Spinal cord (tissue), 10 donors: ENCODE measurements at places on chromosomes 5 and 9. TPM values are rescaled to one million over a fixed set of nuclear protein-coding genes. Genes with fewer than 3 reads are reported as not detected.

FST gene
- total RNA-seq, result 3.7 TPM

DNA sequence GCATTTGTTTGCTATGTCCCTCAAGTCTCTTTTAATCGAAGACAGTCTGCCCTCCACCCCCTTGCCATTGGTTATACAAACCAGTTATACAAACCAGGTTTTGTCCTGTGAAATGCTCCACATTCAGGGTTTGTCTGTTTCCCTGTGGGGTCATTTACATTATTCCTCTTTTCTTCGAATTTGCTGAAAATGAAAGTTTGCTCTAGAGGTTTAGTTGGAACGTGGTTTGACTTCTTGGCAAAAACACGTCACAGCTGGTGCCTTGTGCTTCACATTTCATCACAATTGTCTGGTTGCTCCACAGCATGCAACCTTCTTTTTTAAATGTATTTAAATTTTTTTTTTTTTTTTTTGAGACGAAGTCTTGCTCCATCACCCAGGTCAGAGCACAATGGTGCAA, 4.2 kb upstream of the HAVCR2 start:
- no peak overlapping the region for H3K27ac ChIP-seq
- H3K27me3 ChIP-seq, result no peaks in the 10 kb centered on the region
- no peak overlapping the region for H3K4me3 ChIP-seq
- DNase-seq, result no peak

MAMDC4 gene
- total RNA-seq, result 9.3 TPM

OBP2B gene
- total RNA-seq, result not detected

- peaks cover 38% of the 10 kb centered on the region for H3K4me1 ChIP-seq
- no peak overlapping the region for H3K4me3 ChIP-seq
- peak overlapping the region; percentile 7 for H3K27ac ChIP-seq
- DNase-seq, result no peak
Observed at GRCh38 chr5:80219391-80219790, 36.5 kb downstream of the SERINC5 start.

ZDHHC11 gene
- total RNA-seq, result 14.3 TPM

FANCC gene
- total RNA-seq, result 14.7 TPM

C9 gene
- not detected for total RNA-seq
